ENCODE measurements at places on chromosomes 6 and 20.

DNA sequence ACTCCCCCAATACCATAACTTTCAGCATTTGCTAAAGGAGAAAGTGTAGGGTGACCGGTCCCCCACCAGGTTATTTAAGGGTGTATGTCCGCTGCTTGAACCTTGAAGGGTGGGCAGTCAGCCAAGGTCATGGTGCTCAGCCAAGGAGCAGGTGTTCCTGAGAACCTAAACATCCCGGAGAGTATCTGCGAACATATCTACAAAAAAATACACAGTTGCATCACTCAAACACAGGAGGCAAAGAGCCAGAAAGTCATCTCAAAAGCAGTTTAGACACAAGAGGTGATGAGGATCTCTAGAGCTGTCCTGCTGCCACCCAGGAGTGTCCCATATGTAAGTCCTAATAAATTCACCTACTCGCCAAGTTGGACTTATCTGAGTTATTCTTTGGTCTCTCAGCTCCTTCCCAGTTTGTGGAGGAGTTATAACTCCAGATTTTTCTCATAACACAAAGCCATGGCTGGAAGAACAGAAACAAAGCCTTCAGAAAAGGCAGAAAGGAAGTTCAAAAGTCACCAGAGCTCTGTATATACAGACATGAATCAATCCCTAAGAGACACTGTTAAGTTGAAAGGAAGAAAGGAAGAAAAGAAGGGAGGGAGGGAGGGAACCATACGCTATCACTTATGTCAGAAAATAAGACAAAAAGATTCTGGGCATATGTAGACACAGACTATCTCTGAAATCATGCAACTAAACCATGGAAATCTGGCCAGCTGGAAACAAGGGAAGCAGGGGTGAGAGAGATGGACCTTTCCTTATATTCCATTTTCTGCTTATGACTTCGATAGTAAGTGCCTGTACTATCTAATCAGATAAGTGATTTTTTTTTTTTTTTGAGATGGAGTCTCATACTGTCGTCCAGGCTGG is 11.3 kb downstream of the MBOAT1 start:
- DNase-seq: no peak

- DNase-seq: no peak
Observed at GRCh38 chr6:39048481-39049399, at the start of gene GLP1R. Gene GLP1R, plus strand, starts transcription at chr6:39048781. Its CDS starts 60 bp downstream, at chr6:39048841.

GRCh38 chr6:80793411-80793810 is 686.9 kb downstream of the BCKDHB start:
- no peak for DNase-seq

DNA sequence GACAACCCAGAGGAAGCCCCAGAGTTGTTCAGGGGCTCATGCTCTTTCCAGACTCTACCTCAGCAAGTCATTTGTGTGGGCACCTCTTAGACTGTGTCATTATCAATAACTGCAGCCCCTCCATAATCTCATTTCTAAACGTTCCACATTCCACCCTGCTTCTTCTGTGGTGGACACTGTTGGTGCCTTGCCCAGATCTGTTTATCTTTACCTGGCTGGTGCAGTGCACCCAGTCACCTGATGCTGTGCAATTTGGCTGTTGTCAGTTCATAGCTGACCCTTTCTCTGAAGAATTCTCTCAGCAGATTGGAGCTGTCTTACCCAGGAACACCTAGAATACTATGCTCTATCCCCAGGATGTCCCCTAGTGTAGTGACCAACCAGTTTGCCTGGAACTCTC is 80.0 kb downstream of the ATRN start:
- no peak for DNase-seq

DNA sequence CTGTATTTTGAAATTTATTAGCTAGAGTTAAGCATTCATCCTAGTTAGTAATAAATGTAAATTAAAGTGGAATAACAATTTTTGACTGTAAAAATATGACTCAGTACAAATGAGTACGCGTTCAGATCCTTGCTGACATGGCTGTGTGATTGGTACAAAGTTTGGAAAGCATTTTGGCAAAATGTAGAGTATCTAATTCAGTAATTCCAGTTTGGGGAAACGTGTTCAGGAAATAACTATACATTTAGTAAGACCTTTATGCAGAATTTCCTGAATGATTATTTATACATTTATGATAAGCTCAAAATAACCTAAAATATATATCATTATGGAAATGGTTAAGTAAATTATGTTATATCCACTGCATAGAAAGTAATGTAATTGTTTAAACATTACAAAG is 8.0 kb downstream of the VTA1 start:
- DNase-seq: no peak

DNA sequence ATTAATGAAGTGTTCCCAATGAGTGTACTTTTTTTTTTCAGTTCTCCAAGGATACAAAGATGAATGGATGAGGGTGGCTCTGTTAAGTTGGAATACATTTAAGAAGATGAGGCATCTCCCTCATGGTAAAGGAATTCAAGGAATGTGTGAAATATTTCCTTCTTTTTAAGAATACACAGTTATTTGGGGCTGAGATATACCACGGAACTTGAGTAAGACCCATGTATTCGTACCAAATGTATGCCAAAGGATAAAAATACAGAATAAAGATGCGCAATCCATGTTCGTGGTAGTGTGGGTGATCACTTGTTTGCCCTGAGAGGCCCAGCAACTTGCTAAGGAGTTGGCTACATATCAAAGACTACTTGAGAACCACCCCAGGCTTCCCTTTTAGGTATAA is 164.2 kb upstream of the TCF21 start:
- no peak for DNase-seq

- no peak for DNase-seq
Observed at GRCh38 chr6:149224399-149224798, 93.1 kb upstream of the TAB2 start.

DNA sequence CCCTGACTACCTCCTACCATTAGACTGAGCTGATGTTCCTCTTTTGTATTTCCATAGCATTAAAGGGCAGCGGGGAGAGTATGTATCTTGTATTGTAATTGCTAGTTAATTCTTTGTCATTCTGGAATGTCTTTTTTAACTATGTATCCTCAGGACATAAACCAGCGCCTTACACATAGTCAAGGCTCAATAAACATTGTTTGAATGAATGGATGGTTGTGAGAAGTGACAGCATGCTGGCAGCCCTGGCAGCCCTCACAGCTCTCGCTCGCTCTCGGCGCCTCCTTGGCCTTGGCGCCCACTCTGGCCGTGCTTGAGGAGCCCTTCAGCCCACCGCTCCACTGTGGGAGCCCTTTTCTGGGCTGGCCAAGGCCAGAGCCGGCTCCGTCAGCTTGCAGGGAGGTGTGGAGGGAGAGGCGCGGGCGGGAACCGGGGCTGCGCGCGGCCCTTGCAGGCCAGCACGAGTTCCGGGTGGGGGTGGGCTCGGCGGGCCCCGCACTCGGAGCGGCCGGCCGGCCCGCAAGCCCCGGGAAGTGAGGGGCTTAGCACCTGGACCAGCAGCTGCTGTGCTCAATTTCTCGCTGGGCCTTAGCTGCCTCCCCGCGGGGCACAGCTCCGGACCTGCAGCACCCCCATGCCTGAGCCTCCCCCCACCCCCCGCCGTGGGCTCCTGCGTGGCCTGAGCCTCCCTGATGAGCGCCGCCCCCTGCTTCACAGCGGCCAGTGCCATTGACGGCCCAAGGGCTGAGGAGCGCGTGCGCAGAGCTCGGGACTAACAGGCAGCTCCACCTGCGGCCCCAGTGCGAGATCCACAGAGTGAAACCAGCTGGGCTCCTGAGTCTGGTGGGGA is 93.1 kb downstream of the RNF182 start:
- no peak for DNase-seq

GRCh38 chr6:143267760-143268159 is 182.7 kb downstream of the ADAT2 start:
- no peak for DNase-seq

DNA sequence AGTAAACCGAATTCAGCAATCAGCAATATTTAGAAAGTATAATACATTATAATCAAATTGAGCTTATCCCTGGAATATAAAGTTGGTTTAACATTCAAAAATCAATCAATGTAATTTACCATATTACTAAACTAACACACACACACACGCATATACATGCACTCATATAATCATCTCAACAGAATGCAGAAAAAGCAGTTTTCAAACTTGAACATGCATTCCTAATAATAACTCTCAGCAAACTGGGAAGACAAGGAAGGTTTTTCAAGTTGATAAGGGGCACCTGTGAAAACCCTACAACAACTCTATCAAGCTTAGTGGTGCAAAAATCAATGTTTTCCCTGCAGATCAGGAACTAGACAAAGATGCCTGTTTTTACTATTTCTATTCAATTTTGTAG is 4.7 kb downstream of the SIRPB2 start:
- no peak for DNase-seq

DNA sequence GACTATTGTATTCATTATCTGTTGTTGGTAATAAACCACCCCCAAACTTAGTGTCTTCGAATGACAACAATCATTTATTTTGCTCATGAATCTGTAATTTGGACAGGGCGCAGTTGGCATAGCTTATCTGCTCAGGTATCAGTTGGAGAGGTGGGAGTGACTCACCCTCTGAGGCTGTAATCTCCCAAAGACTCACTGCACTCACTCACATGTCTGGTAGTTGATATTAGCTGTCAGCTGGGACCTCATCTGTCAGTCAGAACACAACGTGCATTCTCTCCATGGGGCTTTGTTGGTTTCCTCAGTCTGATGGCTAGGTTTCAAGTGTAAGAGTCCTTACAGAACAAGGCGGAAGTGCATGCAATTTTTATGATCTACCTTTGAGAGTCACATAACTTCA is 219.0 kb upstream of the PRND start:
- no peak for DNase-seq

DNA sequence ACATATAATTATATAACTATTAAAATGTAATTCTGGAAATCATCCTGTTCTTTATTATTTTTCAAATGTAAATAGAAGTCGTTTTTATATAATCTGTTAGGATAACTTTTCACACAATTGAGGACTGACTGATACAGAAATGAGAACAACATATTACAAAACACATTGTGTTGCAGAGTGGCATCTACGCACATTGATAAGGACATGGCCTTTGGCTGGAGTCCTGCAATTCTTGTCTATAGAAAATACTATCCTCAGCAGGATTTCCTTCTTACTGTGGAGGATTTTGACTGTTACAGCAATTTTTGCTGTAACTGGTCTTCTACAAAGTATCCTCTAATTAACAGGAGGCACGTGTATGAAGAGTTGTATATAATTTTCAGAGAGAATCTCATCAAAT is 19.8 kb downstream of the SH3BGRL2 start:
- no peak for DNase-seq

GRCh38 chr20:55597526-55597925 is 407.8 kb downstream of the CBLN4 start:
- no peak for DNase-seq

GRCh38 chr6:23656255-23657194 is 469.5 kb upstream of the NRSN1 start:
- DNase-seq: no peak

DNA sequence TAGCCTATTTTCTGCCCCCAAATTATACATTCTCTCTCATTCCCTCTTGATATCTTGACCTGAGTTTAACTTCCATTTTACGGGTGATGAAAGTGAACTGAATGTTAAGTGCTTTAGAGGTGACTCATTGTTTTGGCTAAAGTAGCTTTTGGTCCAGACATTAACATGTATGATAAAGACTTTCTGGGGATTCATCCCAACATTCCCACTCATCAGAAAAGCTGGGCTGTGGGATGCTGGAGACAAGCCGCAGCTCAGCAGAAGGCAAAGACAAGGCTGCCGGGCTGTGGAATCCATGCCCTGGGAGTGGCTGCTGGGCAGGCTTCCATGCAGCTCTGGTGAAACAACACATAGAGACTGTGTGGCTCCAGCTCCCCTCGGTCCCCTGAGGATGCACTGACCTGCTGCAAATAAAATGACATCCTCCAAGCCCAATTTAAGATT is 89.9 kb upstream of the SYNDIG1 start:
- no peak for DNase-seq

- DNase-seq: no peak
Observed at GRCh38 chr6:99618649-99619408, 12.2 kb downstream of the PRDM13 start.

DNA sequence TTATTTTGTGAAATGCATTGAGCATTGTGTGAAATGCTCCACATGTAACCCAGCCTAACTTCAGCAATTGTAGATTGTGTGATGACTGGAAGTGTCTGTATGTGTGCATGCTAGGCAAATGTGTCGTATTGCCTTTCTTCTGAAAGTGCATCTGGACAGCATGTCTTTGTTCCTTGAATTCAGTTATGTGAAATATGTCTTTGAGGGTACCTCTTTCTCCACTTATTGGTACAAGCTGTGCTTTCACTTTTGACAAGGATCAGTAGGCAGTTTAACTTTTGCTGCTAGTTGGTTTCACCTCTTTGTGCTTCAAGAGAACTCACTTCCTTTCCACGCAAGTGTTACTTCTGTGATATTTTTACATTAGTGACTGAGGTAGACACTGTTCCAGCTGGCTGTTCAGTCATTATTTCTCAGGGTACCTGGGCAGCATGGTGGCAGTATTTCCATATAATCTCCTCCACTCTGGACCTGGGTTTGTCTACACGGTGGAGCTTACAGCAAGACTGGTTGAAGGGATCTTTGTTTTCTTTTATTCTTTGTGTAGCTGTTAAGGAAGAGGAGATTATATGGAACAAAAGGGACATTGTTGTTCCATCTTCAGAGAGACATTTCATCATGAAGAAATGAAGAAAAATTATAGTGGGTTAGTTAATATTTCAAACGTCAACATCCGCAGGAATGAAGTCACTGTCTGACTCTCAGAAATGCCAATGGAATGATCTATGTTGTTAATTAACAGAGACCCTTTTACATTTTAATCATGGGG is 175.4 kb downstream of the UTRN start:
- no peak for DNase-seq

- DNase-seq: no peak
Observed at GRCh38 chr6:3585320-3585935, 128.6 kb upstream of the SLC22A23 start.

DNA sequence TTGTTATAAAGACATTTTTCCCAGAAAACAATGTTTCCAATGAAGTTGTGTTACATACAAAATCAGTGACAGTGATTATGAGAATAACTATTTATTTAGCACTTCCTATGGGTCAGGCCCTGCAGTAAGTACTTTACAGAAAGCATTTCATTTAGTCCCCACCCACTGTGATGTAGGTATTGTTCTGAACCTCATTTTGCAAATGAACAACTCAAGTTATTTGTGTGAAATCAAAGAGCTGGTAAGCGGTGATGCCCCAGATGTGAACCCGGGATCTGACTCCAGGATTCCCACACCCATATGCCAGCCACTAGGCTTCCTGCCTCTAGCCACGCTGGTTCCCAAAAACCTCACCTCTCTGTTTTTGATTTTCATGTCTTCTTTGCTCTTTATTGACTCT is 30.9 kb downstream of the FAXC start:
- DNase-seq: no peak

- no peak for DNase-seq
Observed at GRCh38 chr20:51469046-51469445, 73.5 kb downstream of the NFATC2 start.
